NCI-H524 treated with DMSO at 0.1 percent for 48 hours (cell line): ENCODE measurements at places on chromosomes 16 and 17.
A peak's percentile ranks its signal among the peaks of the same experiment; 100 is the strongest.

DNA sequence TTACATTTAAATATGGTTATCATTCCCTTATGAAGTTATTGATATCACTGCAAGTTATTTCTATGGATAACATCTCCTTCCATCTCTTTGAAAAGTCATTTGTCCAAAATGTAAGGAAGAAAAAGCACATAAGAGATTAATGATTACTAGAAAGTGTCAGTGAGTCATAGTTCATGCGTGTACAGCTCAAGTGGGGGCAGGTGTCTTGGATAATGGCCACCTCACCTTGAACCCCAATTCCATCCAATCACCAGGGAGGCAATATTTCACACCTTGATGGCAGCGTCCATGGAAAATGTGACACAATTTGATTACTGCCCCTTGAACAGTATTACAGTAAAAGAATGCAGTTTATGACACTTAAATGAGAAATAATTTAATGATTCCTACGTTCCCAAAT is 358.3 kb upstream of the SOX9 start:
- DNase-seq, result no peak

GRCh38 chr17:74117087-74117698 is 86.3 kb upstream of the RPL38 start:
- DNase-seq, result no peak

DNA sequence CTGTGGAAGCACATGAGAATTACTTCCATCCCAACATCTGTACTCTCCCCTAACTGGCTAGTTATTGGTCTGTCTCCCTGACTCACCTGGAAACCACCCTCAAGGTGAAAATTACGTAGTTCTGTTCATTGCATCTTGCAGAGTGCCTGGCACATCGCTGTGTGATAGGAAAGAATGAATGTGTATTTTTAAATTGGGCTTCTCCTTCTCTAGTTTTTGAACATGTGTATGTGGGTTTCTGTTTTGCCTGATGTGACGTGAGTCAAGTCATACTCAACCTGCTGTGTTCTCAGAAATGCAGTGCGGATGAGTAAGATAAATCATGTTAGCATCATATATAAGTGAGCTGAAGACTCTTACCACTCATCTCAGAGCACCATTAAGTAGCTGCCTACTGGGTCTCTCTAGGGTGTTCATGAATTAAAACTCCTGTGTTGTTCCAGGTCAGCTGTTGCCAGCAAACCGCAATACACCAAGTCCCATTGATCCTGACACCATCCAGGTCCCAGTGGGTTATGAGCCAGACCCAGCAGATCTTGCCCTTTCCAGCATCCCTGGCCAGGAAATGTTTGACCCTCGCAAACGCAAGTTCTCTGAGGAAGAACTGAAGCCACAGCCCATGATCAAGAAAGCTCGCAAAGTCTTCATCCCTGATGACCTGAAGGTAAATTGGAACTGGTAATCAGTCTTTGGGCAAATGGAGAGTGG is 50.2 kb downstream of the HLF start:
- DNase-seq, result no peak

DNA sequence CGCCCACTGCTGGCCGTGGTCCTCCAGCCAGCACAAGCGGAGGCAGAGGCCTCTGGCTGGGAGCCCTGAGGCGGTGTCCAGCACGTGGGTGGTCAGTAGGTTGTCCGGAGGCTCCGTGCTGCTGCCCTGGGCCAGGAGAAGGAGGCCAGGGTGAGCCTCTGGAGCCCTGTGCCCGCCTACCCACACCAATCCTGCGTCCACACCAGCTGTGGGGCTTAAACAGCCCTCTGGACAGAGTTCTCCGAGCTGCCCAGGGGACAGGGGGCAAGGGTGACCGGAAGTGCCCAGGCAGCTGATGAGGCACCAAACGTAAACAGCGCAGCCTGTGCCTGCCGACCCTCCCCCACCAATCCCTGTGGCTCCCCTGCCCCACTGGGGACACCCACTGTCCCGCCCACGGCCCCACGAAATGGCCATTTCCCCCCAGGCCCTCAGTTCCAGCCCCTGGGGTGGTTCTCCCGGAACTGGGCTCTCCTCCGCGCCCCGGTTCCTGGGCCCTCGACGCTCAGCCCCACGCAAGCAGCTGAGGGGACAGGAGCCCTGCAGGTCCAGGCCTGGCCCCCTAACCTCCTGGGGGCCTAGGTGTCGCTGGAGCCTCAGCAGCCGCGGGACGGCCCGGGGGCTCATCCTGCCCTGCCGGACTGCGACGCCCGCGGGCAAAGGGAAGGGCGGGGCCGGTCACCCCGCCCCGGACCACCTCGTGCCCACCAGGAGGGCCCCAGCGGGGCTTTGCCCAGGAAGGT is 27.9 kb upstream of the DBNDD1 start:
- DNase-seq, result no peak

GRCh38 chr17:63701868-63702720 is 2.2 kb upstream of the LIMD2 start:
- no peak for DNase-seq

- DNase-seq, result no peak
Observed at GRCh38 chr17:68255731-68256538, 8.1 kb downstream of the AMZ2 start.

DNA sequence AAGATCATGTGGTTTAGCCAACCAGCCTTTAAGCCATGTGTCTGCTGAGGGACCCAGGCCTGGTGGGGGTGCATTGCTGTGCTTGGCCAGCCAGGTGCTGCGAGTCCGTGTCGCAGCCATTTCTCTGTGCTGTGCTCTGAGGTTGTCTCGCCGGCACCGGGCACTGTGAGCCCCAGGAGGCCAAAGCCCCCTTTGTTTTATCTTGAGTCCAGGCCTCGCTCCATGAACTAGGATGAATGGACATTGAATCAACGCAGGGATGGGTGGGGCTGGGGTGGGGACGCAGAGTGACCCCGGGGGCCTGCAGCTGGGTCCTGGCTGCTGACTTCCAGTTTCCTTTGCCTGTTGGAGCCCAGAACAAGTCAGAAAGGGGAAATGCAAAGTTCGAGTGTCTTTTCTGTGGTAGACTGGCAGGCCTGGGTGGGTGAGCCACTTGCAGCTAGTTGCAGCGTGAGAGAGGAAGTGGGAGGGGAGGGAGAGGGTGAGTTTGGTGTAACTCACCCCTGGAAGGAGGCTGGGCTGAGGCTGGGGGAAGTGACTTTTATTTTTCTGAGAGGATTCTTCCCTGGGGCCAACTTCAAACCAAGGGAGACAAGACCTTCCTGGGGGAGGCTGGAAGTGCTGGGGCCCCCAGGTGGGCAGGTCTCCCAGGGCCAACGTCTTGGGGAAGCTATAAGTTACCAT is 324.7 kb downstream of the SEC14L1 start:
- no peak for DNase-seq

- no peak for DNase-seq
Observed at GRCh38 chr16:2006317-2006716, 3.3 kb downstream of the ZNF598 start.

GRCh38 chr16:12191102-12191501 is 214.6 kb downstream of the SNX29 start:
- no peak for DNase-seq

GRCh38 chr16:49734331-49734730 is 121.6 kb downstream of the ZNF423 start:
- no peak for DNase-seq

DNA sequence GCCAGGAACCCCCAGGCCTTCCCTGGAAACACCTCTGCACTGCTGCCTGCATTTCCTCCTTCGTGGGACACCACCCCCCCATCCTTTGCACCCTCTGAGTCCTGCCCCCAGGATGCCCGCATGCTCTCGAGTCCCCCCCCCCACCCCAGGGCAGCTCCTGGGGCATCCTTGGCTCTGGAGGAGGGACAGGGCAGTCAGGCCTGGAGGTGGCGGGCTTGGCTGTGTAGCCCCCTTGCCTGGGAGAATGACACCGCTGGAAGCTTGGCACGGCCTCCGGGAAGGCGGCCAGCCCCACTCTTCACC is 98.9 kb upstream of the GSE1 start:
- DNase-seq, result no peak

- DNase-seq, result no peak
Observed at GRCh38 chr16:534135-534534, 6.6 kb downstream of the CAPN15 start.

DNA sequence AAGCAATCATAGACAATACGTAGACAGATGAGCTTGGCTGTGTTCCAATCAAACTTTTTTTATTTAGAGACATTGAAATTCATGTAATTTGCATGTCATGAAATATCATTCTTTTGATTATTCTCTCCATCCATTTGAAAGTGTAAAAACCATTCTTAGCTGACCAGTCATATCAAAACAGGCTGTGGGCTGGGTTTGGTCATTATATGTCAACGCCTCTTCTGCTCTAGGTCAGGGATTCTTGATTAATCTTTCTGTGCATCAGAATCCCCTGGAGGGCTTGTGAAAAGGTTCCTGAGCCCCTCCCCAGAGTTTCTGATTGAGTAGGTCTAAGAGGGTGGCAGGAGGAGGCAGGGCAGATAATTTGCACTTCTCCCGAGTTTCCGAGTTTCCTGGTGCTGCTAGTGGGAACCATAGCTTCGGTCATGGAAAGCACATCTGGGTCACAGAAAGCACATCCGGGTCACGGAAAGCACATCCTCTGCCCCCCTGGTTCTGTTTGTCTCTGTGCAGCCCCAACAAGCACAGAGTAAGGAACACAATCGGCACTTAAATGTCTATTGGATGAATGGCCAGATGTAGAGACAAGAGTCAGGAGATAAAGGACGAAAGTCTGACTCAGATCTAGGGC is 16.4 kb downstream of the PIMREG start:
- DNase-seq, result no peak

DNA sequence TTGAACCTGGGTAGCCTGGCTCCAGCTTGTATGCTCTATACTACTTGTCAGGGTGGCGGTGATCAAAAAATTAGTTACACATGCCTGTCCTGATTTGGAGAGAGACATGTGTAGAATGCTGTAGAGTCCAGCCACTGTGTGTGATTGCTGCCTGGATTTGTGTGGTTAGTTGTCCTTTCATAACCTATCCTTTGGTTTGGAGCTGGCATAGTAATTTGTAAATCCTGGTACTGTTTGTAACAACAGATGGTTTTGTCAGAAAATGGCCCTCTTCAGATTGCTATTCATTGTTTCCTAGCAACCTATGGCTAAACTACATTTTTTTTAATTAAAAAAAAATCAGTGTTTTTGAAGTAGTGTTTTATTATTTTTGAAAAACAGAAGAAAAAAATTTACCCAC is 30.5 kb downstream of the ETV4 start:
- peak; percentile 8 for DNase-seq

DNA sequence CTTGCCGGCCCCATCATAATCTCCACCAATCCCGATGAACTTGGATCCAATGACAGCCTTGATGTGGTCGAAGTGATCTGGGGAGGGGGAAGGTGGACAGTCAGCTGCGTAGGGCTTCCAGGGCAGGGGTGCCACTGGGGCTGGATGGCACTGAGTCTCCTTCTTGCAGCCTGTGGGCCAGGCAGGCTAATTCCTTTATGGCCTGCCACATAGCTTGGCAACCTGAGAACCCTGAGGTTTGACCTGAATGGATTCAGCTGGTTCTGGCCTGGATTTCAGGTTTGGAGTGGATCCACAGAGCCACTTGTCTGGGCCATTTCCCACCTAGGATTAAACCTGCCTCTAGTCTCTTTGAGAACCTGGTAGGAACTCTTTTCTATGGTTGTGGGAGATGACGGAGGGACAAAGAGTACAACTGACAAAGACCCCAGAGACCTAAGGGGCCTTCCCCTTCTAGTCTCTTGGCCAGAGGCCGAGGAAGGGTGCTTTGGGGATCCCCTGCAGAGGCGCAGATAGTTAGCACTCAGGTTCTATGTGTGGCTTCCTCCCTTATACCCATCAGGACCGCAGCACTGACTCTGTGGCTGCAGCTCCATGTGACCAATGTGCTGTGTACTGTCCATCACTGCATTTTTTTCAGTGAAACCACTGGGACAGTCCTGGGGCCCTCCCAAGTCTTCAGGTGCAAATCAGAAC is 9.2 kb upstream of the DPEP3 start:
- DNase-seq, result no peak

DNA sequence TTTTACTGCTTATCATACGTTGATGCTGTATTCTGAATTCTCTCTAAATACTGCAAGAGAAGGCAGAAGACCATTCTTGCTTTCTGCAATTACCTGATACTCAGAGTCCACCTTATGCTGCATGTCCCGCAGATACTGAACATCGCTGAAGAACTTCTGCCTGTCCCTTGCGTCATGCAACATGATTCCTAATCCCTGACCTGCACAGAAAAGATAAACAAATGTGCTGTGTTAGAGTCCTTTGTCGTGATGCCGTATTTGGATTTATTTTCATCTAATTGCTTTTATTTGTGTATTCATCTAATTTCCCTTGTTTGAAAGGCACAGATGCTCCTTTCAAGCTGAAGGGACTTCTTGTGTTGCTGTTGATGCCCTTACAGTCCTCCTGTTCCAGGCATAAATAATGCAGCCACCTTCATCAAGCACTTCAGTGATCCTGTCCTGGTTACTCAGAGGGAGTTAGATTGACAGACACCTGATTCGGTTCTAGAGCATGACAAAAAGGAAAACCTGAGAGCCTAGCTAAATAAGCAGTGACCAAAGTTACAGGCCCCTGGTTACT is 6.5 kb downstream of the MARCHF10 start:
- DNase-seq, result no peak

GRCh38 chr16:86572041-86572521 is 5.5 kb downstream of the FOXC2 start:
- no peak for DNase-seq

- DNase-seq, result no peak
Observed at GRCh38 chr17:50902372-50903353, 36.5 kb upstream of the TOB1 start.

DNA sequence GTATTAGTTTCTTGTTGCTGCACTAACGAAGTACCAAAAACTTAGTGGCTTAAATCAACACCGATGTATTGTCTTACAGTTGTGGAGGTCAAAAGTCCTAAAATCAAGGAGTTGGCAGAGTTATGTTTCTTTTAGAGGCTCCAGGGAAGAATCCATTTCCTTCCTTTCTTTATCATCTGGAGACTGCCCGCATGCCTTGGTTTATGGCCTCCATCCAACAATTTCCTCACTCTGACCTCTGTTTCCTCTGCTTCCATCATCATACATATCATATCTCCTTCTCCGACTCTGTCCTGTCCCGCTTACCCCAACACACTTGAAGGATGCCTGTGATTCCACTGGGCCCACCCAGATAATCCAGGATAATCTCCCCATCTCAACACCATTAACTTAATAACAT is 627.8 kb downstream of the KCNJ2 start:
- no peak for DNase-seq

- no peak for DNase-seq
Observed at GRCh38 chr17:79355165-79355564, 255.7 kb downstream of the RBFOX3 start.

DNA sequence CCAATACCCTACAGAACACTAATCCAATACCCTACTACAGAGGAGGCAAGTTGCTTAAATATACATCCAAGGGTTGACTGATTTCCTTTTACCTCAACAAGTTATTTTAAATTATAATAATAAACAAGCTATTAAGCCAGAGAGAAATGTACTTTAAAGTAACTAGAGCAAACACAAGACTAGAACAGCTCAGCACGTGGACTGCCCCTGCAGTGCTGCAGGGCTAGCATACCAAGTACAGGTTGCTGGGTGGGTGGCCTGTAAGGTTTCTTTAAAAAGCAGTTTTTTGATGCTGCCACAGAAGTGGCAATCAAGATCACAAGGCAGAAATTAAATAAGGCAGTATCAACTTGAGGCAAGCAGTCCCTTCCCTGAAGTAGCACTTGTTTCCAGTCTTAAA is 63.5 kb downstream of the PARN start:
- DNase-seq, result no peak
